ENCODE measurements at places on chromosomes 6 and 20.

DNA sequence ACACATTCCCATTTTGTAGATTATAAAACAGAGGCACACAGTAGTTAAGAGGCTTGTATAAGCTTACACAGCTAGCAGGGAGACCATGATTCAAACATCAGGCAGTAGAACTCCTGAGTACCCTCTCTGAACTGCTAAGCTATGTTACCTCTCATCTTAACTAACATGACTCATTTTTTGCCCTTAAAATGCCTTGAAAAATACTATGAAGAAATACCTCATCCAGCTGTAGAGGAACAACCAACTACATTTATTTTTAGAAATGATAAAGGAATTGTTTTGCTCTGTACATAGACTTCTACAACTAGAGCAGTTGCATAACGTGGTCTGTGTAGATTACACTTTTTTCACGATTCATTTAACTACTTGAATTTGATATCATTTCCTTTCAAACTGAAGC lies 102.1 kb downstream of the FLRT3 start:
- DNase-seq: no peak

GRCh38 chr6:84457276-84457675 lies 229.8 kb upstream of the CEP162 start:
- no peak for DNase-seq

DNA sequence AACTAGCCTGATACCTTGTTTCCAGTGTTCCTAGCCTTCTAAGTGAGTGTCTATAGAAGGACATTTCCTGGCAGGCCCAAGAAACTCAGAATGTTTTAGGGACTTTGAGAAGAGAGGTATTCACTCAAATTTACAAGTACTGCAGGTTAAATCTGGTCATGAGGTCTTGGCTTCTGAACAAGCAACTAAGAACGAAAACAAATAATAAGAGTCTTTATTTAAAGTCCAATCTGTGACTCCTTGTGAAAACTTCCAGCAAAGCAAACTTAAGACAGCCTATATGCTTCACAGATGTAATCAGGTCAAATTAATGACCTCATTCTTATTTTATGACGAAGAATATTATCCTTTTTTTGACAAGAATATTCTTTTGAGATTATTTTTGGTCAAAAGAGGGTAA lies 79.4 kb upstream of the PRSS16 start:
- DNase-seq: no peak

DNA sequence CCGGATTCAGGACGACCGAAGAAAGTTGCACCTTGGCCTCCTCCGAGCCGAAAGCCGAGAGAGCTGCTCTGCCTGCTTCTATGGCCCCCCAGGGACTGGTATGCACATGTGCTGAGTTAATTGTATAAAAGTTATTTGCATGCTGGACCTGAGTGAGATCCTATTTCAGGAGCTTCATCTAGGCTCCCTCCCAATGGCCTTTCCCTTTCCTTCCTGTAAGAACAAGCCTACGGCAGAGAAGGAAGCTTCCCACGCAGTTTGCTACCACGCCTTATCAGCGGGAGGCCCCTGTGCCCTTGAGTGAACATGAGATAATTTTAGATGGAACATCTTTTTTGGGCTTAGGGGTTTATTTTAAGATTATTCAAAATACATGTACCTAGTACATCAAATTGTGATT lies 65.9 kb downstream of the RIN2 start:
- DNase-seq: no peak

DNA sequence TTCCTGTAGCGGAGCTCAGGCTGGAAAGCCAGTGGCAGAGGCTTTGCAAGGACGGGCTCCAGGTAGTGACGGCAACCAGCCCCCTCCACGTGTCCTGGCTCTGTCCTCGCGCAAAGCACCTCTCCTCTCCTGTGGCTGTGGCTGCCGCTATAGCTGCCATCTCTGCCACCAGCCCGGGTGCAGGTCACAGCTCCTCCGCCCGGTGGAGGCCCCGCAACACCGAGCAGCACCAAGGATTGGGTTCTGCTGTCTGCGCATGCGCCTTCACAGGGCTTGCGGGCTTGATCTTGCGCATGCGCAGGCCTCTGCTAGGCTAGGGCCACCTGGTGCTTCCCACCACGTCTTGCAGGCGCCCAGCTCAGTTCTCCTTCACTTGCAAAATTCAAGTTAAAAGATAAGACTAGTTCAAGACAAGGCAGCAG lies 625.4 kb downstream of the QKI start:
- DNase-seq: no peak

GRCh38 chr6:110348961-110349690 lies 9.0 kb downstream of the METTL24 start:
- no peak for DNase-seq

GRCh38 chr20:10288954-10289646 lies 70.5 kb downstream of the SNAP25 start:
- DNase-seq: no peak

DNA sequence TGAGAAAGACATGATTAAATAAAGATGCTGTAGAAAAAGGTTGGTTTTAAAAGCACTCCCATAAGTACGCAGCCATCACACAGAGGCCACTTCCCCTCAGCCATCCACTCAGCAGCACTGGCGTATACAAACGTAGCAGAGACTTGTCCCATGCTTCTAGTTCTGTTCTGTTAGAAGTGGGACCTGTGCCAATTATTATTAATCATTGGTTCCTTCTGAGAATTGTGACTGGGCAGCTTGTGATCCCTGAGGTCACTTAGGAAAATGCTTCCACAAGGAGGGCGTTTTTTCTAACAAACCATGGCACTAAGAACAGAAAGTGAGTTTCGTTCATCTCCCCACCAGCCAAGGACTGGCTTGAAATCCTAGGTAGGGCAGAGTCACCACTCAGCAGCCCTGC lies 53.9 kb downstream of the FAM120B start:
- no peak for DNase-seq

DNA sequence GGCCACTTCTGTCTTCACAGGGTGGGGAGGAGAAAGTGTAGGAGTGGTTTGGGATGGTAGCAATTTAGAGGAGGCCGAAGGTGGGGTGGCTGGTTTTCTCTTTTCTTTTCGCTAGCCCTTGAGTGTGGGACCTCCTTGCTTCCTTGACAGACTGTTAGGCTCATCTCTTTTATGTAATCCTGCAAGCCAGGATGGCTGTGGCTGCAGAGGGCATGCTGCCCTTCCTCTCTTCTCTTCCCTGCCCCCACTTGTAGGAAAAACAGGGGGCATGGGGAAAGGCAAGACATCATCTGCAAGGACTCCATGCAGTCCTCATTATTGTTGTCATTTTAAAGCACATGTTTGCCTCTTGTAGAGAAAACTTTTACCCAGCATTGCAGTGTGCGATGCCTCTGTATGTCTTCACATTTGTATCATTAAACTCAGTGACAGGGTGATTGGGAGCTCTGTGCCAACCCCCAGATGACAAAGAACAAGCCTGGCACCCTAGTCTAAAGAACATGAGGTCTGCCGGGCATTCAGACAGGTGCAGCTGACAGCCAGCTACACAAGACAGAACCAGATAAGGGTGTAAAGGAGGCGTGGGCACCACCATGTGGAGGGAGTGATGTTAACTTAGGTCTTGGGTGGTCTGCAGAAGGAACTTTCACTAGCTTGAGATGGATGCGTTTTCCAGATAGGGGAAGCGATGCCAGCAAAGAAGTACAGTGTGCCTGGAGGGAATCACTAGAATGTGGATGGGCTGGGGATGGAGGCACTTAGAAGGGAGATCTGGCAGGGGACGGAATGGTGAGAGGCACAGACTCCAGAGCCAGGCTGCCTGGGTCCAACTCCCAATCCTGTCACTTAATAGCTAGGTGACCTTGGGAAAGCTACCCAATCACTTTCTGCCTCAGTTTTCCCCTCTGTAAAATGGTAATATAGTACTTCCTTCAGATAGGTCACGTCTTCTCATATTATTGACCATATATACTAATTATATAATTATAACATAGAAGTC lies 207.6 kb downstream of the TBC1D7 start:
- peak; percentile 60 for DNase-seq

DNA sequence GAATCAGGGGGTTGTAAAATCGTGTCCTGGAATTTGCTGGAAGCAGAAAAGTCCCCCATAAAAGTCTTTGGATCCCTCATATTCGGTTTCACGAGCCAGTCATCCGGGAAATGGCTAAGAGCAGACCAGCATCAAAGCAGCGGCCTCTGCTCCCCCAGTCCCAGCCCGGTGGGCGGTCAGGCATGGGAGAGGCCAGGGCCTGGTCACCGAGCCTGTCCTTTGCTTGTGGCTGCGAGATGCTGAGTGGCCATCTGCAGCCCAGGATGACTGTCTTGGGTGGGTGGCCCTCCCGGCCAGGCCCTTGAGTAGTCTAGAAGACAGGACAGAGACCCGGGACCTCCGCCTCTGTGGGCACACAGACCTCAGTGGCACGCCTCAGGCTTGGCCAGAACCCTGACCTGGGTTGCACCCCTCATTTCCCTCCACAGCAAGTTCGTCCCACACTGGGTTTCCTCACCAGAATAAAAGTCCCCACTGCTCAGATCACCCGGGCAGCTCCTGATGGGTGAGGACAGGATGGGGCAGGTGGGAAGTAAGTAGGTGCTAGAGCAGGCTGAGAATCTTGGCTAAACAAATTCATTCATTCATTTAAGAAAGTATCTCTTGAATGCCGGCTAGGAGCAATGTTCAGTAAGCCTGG lies 172.1 kb downstream of the BMP7 start:
- DNase-seq: no peak

GRCh38 chr6:25472306-25472705 lies 179.7 kb upstream of the SCGN start:
- no peak for DNase-seq

DNA sequence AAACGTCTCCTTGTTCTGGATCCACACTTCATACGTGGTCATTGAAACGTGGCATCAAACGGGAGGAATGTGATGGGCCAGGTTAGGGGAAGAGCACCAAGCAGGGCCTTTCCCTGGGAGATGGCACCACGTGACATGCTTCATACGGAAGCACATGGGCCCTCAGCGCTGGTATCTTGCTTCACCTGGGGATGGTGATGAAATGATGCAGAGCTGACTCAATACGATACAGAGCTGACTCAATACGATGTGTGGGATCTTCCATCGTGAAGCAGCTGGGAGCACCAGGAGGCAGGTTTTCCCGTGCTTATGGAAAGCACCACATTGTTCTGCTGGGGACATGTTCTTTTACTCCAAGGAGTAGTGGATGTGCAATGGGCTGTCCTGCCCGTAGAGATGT lies 22.5 kb upstream of the TAGAP start:
- no peak for DNase-seq

- DNase-seq: no peak
These were observed 82.0 kb downstream of the HS3ST5 start for GRCh38 chr6:114260810-114261209.

GRCh38 chr6:16108921-16109658 lies 19.8 kb upstream of the MYLIP start:
- no peak for DNase-seq

DNA sequence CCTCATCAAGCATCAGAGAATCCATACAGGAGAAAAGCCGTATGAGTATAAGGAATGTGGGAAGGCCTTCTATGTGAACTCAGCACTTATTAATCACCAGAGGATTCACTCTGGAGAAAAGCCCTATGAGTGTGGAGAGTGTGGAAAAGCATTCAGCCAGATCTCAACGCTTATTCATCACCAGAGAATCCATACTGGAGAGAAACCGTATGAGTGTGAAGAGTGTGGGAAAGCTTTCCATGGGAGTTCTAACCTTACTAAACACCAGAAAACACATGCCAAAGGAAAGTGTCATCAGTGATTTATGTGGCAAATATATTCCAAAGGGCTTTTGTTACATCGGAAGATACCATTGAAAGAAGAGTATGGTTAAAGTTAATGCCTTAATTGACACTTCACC lies 25.4 kb downstream of the ZKSCAN8 start:
- no peak for DNase-seq

GRCh38 chr6:157298216-157298724 lies 25.0 kb downstream of the TMEM242 start:
- DNase-seq: peak; percentile 17

DNA sequence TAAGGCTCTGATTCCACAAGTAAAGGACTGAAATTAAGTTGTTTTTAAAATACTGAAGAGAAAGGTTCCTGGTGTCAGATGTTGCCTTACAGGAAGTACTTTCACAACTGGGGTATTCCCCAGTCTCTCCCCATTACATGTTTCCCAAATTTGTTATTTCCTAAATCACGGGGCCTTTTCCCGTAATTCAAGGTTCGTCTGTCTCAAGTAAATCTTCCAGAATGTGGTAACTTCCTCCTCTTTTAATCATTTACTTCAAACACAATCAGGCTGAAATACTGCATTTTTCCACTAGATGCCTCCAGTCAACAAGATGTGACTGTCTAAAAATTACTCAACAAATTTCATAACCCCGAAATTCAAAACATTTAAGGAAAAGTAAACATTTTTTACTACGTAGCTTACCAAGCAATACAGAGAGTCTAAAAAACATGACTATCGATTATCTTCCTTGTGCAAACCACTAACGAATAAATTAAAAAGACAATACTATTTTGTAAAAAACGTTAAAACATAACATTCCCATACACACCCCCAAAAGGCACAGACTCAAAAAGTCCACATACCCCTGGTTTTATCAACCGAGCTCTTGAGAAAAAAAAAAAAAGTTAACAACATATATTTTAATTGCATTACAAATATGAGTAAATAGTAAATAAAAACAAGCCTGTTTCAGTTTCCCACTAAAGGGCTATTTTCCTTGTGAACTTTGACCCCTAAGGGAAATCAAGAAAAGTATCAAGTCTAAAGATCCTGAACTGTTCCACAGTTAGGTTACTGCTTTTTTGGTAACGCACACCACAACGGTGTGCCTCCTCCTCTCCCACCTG lies 1.7 kb downstream of the SOD2 start:
- peak; percentile 85 for DNase-seq

GRCh38 chr20:37803438-37804307 lies 99.3 kb upstream of the VSTM2L start:
- DNase-seq: no peak

DNA sequence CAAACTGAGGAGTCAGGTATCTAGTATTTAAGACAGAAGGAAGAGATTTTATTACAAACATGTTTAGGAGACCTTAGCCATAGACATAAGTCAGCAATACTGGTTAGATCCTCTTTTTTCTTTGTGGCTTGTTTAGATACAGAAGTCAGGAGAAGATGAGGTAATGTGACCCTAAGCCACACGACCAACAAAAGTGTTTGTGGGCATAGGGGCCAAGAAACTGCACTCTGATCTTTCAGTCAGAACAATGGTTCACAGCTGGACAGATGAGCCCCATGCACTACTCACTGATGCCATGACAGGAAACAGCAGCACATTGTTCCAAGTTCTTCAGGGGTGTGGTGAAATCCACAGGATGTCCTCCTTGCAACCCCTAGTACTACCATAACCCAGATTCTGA lies 238.5 kb upstream of the RAB32 start:
- DNase-seq: peak; percentile 10

DNA sequence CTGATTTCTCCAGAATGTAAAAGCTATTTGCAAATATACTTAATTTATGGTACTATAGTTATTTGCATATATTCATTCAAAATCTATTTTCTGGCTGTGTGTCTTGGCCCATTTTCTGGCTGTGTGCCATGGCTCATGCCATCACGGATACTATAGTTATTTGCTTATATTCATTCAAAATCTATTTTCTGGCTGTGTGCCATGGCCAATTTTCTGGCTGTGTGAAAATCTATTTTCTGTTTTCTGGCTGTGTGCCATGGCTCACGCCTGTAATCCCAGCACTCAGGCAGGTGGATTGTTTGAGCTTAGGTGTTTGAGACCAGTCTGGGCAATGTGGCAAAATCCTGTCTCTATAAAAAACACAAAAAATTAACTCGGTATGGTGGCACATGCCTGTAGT lies 28.9 kb upstream of the RIPK1 start:
- DNase-seq: no peak

GRCh38 chr6:156004796-156005195 lies 549.2 kb upstream of the NOX3 start:
- DNase-seq: peak; percentile 36
